ENCODE measurements at places on chromosomes 5 and 9.

DNA sequence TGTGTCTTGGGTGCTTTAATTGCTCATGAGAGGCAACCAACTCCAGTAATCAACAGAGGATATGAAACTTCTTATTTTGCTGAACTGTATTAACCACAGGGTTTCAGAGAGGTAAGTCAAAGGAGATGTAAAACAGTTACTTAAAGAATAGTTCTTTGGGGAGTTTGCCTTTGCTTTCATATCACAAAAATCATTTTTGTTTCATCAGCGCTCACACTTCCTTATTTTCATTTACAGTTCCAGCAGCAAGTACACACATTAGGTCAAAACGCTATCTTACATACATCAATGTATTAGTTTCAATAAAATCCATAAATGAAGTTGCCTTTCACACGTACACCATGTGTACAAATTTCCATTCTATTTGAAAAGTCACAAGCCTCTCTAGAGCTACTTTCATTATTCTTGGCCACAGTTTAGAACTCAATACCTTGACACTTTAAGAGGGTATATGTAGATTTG, 50.1 kb downstream of the ST8SIA4 start:
- DNase-seq = no peak

DNA sequence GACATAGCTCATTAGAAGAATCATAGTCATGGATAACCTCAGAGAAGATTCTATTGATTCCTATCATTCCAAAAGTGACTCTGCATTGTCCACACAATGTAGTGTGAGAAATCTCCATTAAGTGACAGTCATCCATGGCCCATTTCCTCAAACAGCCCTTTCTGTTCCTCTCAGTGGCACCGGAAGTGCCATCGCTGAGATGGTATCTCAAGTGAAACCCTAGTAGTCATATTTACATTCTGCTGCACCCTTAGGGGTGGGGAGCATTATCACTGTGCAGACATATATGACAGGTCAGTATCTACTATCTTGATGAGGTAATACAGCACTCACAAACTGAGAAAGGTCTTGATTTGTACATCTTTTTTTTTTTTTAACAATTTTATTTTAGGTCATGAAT, 55.4 kb upstream of the MIER3 start:
- DNase-seq = no peak

- DNase-seq = no peak
Measured at GRCh38 chr5:4698596-4698995, 441.5 kb upstream of the ADAMTS16 start.

DNA sequence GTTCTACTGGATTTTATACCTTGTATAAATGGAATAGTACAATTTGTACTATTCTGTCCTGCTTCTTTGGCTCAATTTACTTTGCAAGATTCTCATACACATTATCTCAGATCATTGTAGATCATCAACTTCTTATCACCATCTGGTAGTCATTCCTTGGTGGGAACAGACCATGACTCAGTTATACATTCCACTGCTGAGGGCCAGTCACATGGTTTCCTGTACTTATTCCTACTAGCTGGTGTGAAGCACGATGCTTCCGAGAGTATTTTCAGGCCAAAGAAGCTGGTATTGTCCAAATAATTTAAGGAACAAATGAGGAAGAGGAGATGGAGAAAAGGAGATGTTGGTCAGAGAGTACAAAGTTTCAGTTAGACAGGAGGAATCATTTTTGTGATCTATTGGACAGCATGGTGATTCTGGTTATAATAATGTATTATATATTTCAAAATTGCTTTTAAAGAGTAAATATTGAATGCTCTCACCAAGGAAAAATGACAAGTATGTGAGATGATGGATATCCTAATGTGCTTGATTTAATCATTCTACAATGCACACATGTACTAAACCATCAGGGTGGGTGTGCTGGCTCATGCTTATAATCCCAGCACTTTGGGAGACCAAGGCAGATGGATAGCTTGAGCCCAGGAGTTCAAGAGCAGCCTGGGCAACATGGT, 124.1 kb downstream of the SYK start:
- no peak for DNase-seq

DNA sequence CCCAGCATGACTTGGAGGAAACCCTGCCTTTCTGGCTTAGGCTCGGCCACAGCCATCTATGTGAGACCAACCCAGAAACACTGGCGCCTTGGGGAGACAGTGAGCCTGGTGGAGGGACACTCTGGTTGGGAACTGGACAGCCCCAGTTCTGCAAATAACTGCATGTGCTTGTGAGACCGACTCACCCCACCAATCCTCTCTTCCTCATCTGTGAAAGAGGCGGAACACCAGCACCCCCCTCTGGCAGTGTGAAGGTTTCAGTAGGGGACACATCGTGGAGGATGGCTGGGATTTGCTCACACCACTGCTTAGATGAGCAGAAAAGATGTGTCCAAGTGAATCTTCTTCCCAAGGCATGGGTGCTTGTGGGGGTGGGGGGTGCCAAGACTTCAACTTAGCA, 43.4 kb upstream of the N4BP3 start:
- peak; percentile 59 for DNase-seq

GRCh38 chr5:82330530-82331270, 52.5 kb upstream of the RPS23 start:
- DNase-seq = no peak

DNA sequence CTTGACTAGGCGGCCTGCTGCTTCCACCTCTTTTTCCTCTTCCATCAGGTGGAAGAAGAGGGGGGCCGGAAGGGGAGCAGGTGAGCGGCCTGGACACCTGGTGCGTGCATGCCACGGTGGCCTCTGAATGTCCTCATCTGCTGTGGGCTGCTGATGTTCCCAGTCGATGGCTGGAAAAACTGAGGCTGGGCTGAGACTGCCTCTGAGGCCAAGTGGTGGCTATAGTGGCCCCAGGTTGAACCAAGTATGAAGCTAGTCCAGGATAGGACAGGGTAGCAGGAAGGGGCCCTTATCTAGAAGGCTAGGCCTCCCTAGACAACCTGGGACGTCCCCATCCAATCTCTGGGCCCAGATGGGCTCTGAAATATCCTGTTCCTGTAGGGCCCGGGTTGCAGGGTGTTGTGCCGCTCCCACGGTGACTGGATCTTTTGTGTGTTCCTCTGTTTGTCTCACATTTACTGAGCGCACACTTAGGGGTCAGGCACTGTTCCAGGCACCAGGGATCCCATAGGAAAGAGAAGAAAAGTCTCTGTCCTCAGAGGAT, 753 bp upstream of the NR5A1 start:
- no peak for DNase-seq
